Activated gamma-delta T cell (primary cell): ENCODE measurements at places on chromosomes 5 and 9.

- no peak for DNase-seq
Observed at GRCh38 chr5:135393691-135394090, 5.3 kb downstream of the MACROH2A1 start.

- no peak for DNase-seq
Observed at GRCh38 chr9:21525174-21525573, 43.1 kb upstream of the IFNE start.

DNA sequence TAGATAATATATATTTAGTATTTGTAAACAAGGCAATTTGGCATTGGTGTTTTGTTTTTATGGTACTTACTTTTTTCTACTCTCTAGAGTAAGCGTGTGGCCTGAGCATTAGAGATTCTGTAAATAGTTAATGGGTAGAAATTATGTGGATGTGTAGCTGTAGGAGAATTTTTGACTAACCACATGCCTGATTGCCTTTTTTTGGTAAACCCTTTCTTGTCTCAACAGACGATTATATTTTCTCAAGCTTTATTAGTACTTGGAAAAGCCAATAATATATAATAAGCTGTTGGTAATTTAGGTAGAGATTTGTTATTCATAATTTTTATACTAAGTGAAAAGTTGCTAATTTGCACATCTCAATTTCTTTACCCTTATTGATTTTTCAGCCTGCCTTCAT is 76.8 kb downstream of the FCHO2 start:
- DNase-seq, result no peak

DNA sequence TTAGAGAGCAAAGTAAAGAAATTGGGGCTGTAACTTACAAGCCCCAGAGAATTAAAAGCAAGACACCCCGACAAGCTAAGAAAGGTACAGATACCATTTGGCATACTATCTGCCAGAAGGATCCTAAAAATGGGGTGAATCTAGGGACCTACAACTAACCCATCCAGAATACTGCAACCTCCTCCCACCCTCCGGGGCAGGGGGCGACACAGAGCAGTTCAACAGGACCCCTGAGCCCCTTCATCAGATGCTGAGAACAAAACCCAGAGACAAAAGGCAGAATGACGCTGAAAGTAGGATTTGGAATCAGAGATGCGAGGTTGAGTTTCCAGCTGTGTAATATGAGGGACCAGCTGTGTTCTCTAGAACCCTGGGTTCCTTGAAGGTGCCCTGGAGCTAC is 71.2 kb downstream of the EPB41L4B start:
- DNase-seq, result no peak

DNA sequence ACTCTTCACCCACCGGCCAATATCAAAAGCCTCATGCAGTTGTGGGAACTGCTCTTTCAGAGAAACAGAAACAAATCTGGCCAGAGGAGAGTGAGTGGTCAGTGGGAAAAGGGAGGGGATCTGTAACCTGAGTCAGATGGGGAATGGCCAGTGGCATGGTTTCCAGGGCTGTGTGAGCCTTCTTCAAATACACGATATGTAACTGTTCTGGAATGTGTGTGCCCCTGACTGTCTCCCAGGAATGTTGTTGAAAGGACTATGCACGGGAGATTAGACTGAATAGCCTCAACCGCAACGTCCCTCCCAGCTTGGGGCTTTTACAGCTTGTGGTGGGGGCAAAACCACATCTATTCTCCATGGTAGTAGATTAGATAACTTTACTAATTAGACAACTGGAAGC is 60.8 kb downstream of the SH3TC2 start:
- DNase-seq, result no peak

DNA sequence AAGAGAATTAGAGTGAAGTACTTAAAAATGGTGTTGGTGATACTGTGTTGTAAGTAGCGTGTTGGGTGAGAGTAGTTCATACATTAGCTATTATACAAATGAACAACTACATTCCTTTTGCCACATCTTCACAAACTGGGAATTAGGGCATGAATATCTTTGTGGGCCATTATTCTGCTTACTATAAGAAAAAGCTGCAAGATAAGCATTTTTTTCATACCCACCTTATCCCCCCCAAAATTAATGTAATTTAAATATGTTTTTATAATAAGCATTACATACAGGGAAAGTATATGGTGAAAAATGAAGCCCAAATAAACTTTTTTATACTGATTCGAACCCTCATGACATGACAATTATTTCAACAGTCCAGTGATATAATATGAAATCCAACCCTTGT is 69.5 kb downstream of the FAM81B start:
- no peak for DNase-seq

- DNase-seq, result no peak
Observed at GRCh38 chr9:20087481-20087880, 298.6 kb upstream of the SLC24A2 start.

DNA sequence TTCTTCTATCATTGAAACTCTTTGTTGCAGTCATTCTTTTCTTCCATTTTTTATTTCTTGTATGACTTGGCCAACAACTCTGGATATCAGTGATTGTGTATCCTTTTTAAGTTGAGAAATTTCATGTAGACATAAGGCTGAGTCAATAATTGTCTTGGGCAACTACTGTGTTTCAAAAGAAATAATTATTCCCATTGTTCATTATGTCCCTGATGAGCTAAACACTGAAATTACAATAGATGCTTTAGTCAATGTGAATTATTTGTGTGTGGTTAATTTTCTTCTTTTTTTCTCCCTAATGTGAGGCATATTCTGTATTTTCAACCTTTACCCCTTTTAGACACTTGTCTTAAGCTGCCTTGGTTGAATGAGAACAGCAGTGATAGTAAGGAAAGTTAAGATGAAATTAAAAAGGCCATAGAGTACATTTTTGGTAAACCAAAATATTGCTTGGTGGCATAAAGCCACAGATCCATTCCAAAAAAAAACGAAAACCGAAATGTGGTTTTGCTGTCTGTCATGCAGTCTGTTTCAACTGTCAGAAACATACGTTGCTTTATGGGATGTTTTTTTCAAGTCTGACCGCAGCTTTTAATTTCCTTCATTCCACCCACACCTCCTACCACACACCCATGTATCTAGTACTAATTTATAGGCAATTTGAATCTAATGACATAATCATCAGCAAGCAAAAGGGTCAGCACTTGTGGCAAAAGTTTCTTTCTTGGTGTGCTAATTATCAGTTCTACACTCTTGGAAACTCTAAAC is 21.1 kb downstream of the TLE4 start:
- no peak for DNase-seq

DNA sequence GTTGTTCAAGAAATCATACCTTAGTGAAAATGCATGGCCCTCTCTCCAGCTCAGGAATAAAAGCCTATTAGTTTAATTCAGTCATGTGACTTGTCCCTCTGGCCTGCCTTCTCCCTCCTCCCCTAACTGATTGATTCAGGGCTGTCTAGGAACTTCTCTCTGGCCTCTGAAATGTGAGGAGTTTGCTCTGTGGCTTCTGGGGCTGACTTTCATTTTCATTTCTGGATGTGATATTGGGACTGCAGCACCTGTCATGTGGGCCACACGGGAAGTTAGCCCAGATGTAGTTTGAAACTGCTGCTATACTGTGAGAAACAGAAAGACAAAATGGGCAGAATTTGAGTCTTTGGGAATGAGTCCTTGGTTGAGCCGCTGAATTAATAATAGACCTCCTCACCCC is 44.8 kb downstream of the PARP8 start:
- no peak for DNase-seq

GRCh38 chr5:17619354-17619753 is 9.2 kb downstream of the TAF11L12 start:
- DNase-seq, result no peak

- no peak for DNase-seq
Observed at GRCh38 chr5:64519263-64519662, 13.4 kb downstream of the RGS7BP start.

- no peak for DNase-seq
Observed at GRCh38 chr9:80946496-80947170, 742.7 kb downstream of the TLE1 start.

DNA sequence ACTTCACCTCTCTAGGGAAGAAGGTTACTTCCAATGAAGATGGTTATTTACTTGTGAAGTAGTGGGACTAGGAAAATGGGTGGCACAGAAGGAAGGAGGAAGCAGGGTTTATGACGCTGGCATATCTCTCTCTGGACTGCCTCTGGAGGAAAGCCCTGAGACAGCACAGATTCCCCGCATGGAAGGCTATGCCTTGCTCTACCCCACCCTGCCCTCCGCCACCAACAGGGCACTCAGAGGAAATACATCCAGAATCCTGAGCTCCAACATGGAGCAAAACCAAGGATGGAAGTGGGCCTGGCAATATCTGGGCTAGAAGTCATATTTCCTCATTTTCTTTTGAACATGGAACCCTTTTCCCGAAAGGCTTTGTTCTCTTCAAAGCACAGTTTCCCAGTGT is 346.9 kb downstream of the ZSWIM6 start:
- no peak for DNase-seq

GRCh38 chr9:78614892-78615291 is 318.0 kb downstream of the PSAT1 start:
- DNase-seq, result no peak

DNA sequence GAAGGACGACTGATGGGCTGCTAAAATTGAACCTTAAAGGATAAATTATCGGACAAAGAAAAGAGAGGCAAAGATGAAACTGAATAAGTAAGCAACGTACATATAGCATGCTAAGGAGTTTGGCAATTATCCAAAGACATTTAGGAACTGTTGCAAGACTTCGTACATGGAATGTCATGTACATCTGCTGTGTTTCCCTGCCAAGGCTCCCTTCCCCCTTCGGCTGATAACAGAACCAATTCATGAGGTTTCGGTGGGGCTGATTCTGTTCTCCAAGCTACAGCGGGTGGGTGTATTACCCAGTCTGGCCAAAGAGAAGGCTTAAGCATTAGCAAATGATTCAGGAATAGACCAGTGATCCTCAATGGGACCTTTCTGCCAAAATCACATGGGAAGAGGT is 190.9 kb upstream of the FREM1 start:
- DNase-seq, result no peak

GRCh38 chr5:133232435-133232834 is 180.6 kb downstream of the HSPA4 start:
- DNase-seq, result no peak

- DNase-seq, result no peak
Observed at GRCh38 chr5:82054004-82054710, 82.3 kb downstream of the ATG10 start.

- DNase-seq, result no peak
Observed at GRCh38 chr5:77133061-77133758, 46.1 kb upstream of the ZBED3 start.

- no peak for DNase-seq
Observed at GRCh38 chr5:37715361-37715760, 124.5 kb downstream of the GDNF start.

GRCh38 chr5:129905473-129906176 is 1.4 kb downstream of the CHSY3 start:
- no peak for DNase-seq

- DNase-seq, result no peak
Observed at GRCh38 chr9:107007402-107007801, 144.4 kb downstream of the ZNF462 start.

GRCh38 chr9:118384531-118385100 is 680.4 kb downstream of the TLR4 start:
- DNase-seq, result no peak

GRCh38 chr5:178826216-178826615 is 33.5 kb upstream of the ZNF354B start:
- DNase-seq, result no peak

GRCh38 chr9:7456377-7456776 is 343.2 kb downstream of the DMAC1 start:
- DNase-seq, result no peak
